ENCODE measurements at places on chromosomes 12 and 14.

DNA sequence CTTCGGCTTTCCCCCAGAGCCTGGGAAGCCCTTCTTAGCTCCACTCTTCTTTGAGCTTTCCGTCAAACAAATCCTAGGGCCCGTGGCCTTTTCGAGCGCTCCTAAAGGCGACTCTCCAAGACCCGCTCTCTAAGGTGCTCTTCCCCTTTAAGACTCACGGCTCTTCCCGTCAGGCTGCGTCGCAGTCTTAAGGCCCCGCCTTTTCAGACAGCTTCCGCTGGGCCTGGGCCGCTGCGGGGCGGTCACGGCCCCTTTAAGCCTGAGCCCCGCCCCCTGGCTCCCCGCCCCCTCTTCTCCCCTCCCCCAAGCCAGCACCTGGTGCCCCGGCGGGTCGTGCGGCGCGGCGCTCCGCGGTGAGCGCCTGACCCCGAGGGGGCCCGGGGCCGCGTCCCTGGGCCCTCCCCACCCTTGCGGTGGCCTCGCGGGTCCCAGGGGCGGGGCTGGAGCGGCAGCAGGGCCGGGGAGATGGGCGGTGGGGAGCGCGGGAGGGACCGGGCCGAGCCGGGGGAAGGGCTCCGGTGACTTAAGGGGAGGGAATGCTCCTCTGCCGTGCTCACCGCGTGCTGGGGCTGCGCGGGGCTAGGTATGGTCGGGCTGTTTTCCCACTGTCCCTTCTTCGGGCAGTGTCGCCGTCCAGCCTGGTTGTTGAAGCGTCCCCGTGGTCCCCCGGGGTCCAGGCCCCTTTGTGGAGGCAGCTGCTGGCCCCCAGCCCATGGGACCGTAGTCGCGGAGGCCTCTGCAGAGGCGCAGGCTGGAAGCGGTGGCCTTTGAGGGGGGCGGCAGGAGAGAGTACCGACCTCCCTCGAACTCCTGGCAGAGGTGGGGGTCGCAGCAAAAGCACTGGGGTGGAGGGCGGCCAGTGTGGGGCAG, at the start of gene PEX5:
TSS of gene PEX5 (plus strand) at position 289 of the 870 bp plus-strand sequence. CDS start 692 bp downstream, outside the sequence.
- peak; percentile 72 for DNase-seq

DNA sequence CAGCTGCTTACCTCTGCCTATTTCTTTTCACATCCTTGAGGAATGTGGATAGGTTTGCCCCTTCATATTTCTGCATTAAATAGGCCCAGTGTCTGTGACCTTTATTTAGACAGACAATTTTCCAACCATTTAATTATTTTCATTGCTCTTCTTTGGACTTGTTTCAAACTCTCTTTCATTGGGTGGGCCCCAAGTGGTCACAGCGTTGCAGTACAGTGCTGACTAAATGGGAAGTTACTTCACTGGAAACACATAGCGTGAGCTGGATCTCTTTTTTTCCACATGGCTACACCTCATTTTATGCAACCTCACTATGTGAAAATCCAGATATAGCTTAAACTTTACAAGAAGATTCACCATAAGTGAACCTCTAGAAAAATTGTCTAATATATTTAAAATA, 438.9 kb downstream of the ADAMTS20 start:
- DNase-seq = no peak

DNA sequence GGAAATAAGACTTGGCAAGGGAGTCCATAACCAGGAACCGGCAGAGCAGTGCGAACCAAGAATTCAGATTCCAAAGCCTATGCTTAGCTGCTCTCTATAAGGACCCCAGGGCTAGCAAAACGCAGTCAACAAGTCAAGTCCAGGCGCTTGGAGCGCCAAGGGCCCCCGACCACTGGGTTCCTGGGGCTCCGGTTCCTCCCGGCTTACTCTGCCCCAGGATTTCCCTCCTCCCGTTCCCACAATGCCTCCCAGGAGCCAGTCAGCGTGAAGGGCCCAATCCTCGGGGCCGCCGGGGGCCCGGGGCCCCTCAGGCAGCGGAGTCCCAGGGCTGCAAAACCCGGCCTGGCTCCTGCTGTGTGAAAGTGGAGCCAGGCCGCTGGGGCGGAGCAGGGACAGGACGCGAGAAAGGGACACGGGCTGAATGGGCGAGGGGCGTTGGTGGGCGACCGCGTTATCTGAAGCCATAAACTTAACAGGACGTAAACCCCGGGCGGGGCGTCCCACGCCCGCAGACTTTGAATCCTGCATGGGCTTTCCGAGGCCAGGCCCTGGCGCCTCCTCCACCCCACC, 1.5 kb downstream of the KRT8 start:
- peak; percentile 12 for DNase-seq

DNA sequence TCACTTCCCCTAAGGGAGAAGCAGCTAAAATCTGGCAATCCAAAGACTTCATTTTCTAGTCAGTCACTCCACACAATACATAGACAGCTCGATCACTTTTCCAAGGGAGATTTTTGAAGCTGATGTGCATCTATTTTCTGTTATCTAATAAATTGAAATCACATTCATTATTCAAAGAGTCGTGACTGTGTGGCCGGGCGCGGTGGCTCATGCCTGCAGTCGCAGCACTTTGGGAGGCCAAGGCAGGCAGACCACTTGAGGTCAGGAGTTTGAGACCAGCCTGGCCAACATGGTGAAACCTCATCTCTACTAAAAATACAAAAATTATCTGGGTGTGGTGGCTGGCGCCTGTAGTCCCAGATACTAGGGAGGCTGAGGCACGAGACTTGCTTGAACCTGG, 27.1 kb upstream of the PTGR2 start:
- DNase-seq = no peak

- no peak for DNase-seq
These were observed 217.9 kb downstream of the PAX9 start for GRCh38 chr14:36879558-36879957.

GRCh38 chr12:92539110-92539749, 163.6 kb upstream of the PLEKHG7 start:
- no peak for DNase-seq

DNA sequence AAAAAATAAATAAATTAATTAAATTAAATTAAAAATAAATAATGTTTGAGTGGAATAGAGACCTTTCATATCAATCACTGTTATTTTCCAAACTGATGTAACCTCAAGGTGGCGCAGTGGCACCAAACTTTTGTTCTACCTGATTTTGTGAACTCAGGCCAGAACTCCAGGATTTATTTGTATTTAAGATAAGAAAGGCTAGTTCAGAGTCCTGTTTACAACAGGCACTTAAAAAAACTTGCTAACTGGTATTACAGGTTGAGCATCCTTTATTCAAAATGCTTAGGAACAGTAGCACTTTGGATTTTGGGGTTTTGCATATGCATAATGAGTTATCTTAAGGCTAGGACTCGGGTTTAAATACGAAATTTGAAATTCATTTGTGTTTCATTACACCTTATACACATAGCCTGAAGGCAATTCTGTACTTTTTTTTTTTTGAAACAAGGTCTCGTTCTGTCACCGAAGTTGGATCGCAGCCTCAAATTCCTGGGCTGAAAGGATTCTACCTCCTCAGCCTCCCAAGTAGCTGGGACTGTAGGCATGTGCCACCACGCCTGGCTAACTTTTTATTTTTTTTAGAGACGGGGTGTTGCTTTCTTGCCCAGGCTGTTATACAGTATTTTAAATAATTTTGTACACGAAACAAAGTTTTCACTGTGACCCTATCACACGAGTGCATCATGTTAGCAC, 32.4 kb downstream of the YY1 start:
- no peak for DNase-seq

DNA sequence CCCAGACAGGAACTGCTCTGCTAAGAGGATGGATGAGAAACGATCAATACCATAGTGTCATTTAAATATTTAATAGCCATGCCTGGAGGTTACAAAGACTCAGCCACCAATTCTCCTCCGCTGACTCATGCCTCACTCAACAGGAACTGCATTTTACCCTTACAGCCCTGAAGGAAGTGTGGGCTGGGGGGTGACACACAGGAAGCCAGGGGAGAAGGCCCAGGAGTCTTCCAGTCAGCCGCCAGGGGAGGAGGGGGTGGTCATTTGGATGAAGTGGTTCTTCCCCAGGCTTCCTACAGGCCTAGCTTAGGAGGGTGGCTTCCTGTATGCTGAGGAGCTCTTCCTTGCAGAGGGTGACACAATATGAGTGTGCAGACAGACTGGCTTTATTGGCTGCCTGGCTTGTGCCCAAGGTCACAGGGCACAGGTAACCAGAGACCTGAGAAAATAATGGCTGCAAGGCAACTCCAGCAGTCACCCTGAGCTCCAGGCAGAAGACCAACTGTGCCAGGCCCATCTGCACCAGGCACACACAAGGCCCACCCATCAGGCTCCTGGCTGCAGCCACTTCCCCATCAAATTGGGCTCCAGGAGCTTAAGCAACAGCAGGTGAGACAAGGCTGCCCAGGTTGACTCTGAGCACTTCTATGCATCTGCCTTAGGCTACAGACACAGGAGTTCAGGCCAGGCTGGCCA, 30.6 kb upstream of the RPLP0 start:
- DNase-seq = no peak

DNA sequence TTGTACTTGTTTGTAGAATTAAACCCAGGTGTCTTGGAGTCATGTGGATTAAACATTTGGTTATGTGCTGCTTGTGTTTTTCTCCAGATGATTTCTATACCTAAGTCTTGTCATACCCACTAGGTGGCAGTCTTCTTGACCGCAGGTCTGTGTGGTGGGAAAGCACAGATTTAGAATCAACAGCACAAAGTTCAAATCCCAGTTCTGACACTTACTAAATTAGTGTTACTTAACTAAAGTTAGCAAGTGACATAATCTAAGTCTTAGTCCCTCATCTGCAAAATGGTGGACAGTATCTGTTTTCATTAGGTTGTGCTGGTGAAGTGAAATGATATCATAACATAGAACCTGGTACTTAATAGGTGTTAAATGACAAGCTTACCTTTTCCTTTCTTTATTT, 151.0 kb upstream of the ARHGAP5 start:
- no peak for DNase-seq
